GM04503 (cell line): ENCODE measurements at places on chromosomes 4 and X.

GRCh38 chrX:13090339-13091110, 46.1 kb upstream of the FAM9C start:
- no peak for DNase-seq

DNA sequence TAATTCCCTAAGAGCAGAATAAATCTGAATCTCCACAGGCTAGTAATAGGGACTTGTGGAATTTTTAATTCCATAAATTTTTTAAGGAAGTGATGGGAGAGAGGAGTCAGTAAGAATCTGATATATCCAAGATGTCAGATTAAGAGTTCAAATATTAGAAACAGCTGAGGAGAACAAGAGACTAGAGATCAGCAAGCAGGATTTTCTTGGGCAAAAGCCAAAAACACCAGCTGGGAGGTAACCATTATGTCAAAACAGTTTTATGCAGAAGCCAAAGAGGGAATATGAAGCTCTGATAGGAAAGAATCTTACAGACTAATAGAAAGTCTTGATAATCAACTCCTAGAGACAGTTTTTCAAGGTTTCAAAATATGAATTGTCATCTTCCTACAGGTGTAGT, 72.2 kb upstream of the RBPJ start:
- no peak for DNase-seq

GRCh38 chr4:7105276-7105675, 37.4 kb upstream of the GRPEL1 start:
- DNase-seq: no peak

DNA sequence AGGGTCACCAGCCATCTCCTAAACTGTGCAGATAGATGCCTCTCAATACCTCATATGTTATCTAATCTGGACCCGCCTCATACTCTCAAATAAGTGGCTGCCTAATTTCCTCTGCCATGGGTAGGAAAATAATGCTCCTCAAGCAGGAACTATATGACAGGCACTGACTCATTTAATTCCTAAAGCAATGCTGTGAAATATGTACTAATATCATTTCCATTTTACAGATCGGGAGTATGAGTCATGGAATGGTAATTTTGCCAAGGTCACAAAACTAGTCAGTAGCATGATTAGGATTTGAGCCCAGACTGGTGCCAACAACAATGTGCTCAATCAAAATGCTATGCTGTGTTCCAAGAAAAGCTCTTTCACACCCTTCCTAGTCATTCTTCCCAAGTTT, 3.0 kb upstream of the NXT2 start:
- DNase-seq: no peak

DNA sequence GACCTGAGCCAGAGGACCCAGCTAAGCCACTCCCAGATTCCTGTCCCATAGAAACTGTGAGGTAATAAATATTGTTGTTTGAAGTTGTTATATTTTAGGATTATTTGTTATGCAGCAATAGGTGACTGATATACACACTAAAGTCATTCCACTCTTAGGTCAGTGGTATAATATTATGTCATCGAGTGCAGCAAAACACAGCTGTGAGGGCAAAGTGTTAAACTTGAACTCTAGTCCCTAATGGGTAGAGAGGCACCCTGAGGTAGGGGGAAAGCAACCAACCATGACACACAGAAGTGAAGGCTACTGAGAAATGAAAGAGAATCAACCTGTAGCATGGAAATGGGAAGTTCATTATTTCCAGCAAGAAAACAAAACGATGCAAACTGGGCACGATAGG, 66.6 kb downstream of the ATXN3L start:
- DNase-seq: no peak

DNA sequence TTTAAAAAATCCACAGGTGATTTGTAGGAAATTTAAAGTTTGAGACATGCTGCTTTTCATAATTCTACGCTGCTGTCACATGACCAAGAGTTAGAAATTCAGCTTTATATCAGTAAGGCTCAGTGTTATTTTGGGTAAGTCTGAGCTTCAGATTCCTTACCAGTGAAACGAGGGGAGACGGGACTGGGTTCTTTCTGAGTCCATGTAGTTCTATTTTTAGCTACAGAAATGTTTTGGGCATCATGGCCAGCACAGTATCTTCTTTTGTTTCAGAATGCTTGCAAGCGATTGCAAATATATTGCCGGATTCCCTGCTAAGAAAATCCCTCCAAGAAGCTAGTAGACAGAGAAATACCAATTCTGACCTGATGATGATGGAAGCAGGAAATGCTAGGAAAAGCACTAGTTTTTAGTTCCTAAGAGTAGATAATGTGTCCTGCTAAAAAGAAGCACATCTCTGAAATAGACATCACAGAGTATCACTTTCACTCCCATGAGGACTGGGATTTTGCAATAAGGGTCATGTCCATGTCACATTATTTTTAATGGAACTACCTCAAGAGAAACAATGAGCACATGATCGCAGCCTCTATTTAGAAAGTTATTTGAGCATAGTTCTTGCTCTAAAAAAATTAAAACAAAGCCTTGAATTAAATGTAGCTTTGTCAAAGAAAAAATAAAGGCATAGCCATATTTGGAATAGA, 10.9 kb downstream of the ATP1B4 start:
- DNase-seq: no peak
